ENCODE measurements at places on chromosomes 13 and 19.

DNA sequence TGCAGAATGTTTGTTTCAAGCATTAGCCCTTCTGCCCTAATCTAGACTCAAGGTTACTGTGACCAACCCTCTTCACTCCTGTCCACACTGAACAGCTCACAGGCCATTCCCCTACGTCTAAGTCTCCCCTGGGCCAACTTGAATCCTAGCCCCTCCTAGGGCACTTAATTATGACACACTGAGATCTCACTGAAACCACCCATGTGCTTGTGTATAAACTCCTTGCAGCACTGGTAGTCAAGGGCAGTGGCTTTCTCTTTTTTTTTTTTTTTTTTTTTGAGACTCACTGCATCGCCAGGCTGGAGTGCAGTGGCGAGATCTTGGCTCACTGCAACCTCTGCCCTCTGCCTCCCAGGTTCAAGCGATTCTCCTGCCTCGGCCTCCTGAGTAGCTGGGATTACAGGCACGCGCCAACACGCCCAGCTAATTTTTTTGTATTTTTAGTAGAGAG is 1.9 kb upstream of the AKT2 start:
- DNase-seq: no peak

- no peak for DNase-seq
Observed at GRCh38 chr13:109778102-109778542, 8.3 kb downstream of the IRS2 start.

DNA sequence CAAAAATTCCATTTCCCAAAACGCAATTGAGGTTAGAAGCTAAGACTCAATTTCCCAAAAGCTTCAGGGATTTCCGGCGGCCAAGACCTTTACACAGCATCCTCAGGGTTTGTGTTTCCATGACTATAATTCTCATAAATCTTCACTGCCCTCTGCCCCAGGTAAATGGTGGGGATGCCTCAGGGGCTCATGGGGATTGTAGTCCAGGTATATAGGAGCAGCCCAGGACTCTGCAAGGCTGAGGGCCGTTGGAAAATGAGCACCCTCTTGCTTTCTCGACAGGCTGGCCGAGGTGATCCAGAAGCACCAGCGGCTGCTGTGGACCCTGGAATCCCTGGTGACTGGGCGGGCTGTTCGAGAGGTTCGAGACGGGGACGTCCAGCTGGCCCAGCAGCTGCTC is 6.4 kb downstream of the ALDH16A1 start:
- DNase-seq: no peak

DNA sequence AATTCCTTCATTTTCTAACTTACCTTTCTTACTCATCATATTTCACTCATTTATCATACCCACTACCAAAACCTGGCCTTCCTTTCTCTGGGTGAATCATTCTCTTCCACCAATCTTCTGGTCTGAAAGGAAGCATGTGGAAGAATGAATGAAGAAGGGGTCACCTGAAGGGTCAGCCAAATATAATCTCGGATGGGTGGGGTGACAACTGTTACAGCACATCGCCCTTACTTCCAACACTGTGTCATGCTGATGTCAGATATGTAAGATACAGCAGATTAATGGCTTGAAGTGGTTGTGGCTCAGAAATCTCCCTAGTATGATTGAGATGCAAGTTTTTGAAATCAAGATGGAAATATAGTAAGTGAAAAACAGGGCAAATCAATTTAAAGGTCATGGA is 401.7 kb upstream of the HTR2A start:
- no peak for DNase-seq

DNA sequence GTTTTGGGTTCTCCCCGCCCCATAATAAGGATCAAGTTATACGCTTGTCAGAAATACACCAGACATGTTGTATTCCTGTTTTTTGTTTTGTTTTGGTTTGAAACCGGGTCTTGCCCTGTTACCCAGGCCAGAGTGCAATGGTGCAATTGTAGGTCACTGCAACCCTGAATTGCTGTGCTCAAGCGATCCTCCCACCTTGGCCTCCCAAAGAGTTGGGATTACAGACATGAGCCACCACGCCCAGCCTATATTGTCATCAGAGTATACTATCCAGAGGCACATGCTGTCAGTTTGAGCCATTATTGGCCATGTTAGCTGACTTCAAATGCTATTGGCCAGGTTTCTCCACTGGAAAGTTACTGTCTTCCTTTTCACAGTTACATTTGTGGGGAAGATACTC is 9.8 kb downstream of the SAFB start:
- no peak for DNase-seq

DNA sequence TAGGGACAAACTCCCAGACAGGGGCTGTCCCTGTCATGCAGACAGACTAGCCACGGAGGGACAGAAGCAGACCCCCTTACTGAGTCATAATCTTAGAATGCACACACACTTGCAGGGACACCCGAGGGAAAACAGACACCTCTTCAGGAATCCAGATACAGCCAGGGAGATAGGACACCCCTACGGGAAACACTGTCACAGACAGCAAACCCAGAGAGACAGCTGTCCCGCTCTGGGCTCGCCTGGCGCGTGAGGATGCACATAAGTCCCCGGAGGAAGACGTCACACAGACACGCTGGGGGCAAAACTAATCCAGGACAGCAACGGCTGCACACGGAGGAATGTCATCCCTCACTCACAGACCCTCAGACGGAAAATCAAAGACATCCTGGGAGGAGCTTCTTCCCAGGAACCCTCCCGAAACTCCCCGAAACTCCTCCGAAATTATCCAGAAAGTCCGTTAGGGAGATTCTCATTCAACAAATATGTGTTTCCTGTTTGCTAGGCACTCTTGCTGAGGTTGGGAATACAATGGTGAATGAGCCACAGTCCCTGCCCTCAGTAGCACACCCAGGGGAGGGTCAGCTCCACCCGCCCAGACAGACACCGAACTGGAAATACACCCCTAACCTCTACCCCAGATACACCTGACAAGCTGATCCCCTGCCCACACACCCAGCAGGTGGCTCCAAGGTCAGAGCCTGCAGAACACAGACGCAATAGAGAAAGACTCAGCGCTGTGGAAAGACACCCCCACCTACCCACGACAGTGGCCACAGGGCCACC is 15.2 kb upstream of the TOMM40 start:
- DNase-seq: no peak

DNA sequence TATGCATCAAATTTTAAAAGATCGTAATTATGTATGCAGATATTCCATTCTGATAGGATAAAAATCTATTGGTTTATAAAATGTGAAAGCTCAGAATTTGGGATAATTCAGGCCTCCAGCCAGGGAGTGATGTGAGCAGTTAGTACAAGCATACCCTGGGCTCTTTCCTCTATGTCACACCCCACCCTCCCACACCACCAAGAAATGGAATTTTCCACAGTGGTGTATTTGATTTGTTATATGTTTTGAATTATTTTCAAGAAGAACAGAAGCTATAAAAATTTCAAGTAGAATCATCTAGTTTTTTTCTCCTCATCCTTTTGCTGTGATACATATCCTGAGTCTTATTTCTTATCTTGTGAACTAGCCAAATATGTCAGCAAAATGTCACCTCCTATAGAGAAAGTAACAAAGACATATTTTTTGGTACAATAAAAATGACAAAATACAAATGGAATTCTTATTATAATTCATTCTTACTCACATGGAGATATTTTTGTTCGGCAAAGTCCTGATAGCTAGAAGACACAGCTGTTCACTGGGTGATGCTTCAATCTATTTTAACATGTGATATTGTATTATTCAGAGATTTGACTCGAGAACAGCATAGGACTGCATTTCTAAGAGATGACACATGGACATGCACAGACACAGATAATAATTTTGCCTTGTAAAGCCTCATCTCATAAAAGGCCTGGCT is 61.2 kb upstream of the FRY start:
- DNase-seq: no peak

DNA sequence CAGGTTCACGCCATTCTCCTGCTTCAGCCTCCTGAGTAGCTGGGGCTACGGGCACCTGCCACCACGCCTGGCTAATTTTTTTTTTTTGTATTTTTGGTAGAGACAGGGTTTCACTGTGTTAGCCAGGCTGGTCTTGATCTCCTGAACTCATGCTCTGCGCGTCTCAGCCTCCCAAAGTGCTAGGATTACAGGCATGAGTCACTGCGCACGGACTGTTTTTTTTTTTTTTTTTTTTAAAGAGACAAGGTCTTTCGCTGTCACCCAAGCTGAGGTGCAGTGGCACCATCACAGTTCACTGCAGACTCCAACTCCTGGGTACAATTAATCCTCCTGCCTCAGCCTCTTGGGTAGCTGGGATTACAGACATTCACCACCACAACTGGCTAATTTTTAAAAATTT is 8.2 kb upstream of the ADAMTS10 start:
- no peak for DNase-seq

DNA sequence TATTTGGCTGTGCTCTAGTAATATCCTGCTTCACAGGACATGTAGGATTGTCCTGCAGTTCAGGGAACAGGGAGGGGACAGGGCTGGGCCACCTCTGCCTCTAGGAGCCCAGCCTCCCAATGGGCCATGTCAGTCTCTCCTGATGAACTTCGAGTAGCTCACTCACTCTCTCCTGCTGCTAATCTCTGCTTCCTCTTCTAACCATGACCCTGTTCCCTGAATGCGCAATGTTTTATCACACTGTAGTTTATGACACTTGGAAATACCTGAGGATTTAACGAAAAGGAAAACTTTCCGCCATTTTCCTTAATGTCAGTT is 9.2 kb downstream of the PARP4 start:
- no peak for DNase-seq

DNA sequence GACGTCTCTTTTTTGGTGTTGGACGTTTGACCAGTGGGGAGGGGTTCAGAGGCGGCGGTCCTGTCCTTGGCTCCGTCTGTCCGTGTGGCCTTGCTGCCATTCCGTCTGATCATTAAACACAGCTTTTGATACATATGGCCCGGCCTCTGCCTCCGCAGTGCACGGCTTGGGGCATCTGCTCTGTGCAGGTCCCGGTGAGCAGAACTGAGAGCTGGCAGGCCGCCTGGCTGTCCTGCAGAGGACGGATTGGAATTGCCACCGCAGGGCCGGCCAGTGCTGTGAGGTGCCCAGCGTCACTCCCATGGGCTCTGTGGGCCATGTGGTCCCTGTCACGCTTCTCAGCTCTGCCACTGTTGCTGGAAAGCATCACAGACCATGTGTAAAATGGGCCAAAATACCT is 5.4 kb upstream of the TMPRSS9 start:
- no peak for DNase-seq

GRCh38 chr13:73358606-73359095 is 299.8 kb downstream of the KLF5 start:
- DNase-seq: no peak

GRCh38 chr19:30711296-30711695 is 339.1 kb downstream of the ZNF536 start:
- no peak for DNase-seq

All from NCI-H510A (cell line).